ENCODE measurements at places on chromosomes 11 and 22.

GRCh38 chr11:108838792-108839105, 173.9 kb downstream of the DDX10 start:
- DNase-seq: no peak

DNA sequence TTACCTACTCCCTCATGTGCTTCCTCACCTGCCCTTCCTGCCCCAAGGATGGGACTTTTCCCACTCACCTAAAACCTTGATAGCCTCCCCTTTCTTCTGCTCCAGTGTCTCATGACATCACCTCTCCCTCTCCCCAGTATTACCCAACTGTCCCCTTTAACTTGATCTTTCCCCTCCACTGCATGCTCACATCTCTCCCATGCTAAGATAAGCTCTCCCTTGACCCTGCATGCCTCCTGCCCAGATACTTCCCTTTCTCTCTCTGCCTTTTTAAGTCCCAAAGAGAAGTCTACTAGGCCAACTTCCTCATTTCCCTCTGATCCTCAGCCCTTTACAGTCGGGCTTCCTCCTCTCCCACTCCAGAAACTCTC, 14.8 kb downstream of the CD3E start:
- no peak for DNase-seq

DNA sequence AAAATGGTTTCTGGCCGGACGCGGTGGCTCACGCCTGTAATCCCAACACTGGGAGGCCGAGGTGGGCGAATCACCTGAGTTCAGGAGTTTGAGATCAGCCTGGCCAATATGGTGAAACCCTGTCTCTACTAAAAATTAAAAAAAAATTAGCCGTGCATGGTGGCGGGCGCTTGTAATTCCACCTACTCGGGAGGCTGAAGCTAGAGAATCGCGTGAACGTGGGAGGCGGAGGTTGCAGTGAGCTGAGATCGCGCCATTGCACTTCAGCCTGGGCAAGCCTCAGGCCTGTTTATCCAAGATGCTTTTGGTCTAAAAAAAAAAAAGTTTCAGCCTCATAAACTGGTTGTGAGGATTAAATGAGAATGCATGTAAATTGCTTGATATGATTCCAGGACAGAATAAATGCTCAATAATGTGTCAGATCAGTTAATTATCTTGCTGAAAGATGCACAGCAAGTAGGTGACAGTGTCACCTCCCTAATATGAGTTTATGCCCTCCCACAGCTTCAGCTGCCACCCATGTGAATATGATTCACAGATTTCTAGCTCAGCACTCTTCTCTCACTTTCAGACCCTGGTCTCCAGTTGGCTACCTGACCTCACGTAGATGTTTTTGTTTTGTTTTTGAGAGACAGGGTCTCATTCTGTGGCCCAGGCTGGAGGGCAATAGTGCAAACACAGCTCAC, 1.1 kb upstream of the ALG8 start:
- DNase-seq: no peak

DNA sequence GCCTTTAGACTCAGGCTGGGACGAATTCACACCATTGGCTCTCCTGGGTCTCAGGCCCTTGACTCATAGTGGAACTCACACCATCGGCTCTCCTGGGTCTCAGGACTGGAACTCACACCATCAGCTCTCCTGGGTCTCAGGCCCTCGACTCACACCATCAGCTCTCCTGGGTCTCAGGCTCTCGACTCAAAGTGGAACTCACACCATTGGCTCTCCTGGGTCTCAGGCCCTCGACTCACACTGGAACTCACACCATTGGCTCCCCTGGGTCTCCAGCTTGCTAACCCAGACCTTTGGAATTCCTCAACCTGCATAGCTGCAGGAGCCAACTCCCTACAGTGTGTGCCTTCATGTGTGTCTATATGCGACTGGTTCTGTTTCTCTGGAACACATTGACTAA, 56.7 kb downstream of the SHISAL1 start:
- no peak for DNase-seq

- peak; percentile 80 for DNase-seq
These were observed 2.2 kb upstream of the TUT1 start for GRCh38 chr11:62593434-62594044.

- no peak for DNase-seq
These were observed 785 bp downstream of the CLPB start for GRCh38 chr11:72433455-72434036.

- no peak for DNase-seq
These were observed 11.3 kb upstream of the LTO1 start for GRCh38 chr11:69686452-69686851.

- no peak for DNase-seq
These were observed 22.4 kb downstream of the CAPN1 start for GRCh38 chr11:65204143-65204542.

- no peak for DNase-seq
These were observed 663.2 kb downstream of the CNTN5 start for GRCh38 chr11:99683933-99684332.

- DNase-seq: peak; percentile 10
These were observed 12.5 kb downstream of the OR5B3 start for GRCh38 chr11:58394195-58394594.

GRCh38 chr11:64697663-64698375, 25.2 kb downstream of the NRXN2 start:
- DNase-seq: no peak
